SK-N-SH (cell line): ENCODE measurements at places on chromosomes 3 and 15.
A peak's percentile ranks its signal among the peaks of the same experiment; 100 is the strongest.

DNA sequence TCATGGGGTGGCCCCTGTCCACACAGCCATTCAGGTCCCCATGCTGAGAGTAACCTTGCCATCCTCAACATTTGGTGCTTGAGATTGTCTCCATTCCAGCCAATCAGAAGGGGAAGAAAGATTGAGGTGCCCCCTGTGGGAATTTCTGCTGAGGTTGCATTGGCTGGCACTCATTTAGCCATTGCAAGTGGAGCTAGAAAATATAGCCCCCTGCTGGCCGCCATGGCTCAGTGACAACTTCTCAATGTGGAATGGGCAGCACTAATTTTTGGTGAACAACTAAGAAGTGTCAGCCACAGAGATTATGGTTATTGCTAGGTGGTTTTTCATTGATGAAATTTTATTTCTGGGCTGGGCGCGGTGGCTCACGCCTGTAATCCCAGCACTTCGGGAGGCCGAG, 22.0 kb downstream of the COL6A6 start:
- DNase-seq, result peak; percentile 68

GRCh38 chr3:172098698-172099494, 59.5 kb downstream of the FNDC3B start:
- no peak for DNase-seq

DNA sequence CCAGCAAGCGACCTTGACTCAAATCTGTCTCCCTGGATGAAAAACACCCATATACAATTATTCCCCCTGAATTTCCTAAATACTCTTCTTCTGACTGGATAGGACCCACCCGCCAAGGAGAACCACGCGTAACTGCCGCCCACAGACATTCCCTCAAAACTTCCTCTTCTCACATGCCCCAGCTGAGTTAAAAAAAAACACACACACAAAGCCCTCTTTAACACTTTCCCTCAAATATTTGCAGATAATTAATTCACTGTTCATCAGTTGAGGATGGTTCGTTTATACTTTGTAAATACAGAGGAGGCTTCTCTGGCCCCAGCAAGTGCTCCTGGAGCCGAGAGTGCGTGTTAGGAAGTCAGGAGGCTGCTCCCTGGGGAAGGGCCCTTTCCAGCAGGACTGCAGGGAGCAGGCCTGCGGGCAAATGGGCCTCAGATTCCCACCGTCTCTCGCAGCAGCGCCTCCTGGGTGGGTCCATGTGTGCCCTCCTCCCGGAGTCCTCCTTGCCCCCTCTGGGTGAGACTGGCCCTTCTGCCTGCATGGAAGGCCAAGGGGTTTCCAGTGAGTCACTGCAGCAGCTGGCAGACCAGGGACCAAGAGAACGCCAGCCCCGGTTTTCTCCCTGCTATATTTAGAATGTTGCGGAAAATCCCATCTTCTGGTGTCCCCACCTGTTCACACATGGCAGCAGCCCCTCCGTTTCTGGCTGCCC, 46.8 kb downstream of the MGLL start:
- no peak for DNase-seq

GRCh38 chr3:133674290-133674919, 12.7 kb upstream of the TOPBP1 start:
- DNase-seq, result peak; percentile 61

- DNase-seq, result no peak
Measured at GRCh38 chr3:43094851-43095250, 11.0 kb downstream of the POMGNT2 start.

GRCh38 chr3:66138336-66139313, 82.2 kb upstream of the SLC25A26 start:
- peak; percentile 72 for DNase-seq

GRCh38 chr3:61734749-61735686, 173.6 kb downstream of the PTPRG start:
- no peak for DNase-seq

- DNase-seq, result peak; percentile 76
Measured at GRCh38 chr15:80776420-80777045, 2.6 kb upstream of the CEMIP start.

GRCh38 chr3:195458316-195458717, 15.5 kb upstream of the ACAP2 start:
- DNase-seq, result no peak

DNA sequence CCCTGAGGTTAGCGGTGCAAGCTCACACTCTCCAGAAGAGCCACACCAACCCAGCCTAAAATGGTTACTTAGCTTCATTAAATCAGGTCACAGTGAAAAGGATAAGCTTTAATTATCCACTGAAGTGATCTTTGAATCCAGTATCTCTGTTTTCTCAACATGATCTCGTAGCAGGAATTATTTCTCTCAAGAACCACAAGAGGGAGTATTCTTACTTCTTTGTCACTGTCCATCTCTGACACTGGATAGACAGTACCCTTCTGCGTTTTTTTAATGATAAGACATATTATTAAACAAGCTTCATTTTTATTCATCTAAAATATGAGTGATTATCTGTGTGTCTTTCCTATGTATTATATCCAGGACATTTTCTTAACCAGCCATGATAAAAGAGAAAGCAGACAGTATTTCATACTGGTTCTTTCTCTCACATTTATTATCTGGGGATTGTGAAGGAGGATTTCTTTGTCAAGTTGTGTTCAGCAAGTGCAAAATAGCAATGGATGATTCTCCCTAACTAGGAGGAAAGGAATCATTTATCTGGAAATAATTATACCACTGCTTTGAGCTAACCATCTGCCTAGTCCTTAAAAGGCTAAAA, 105.4 kb upstream of the CCDC54 start:
- peak; percentile 36 for DNase-seq

GRCh38 chr15:50234764-50235163, 30.8 kb downstream of the HDC start:
- DNase-seq, result no peak

DNA sequence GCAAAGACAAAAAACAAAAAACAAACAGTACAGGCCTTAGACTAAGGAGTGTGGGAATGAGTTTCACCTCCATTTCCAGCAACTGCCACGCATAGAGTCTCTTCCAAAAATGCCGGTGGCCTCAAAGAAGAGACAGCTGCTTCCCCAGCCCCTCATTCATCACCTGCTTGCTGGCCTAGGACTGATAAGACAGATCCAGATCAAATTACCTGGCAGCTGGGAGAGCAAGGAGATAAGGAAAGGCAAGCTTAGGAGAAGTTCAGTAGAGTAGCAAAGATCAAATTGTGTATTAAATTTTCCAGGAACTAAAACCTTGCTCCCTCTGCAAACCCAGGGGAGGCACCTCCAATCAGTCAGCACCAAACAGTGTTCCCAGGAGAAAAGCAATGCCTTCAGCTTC, 325.8 kb upstream of the CTNNB1 start:
- no peak for DNase-seq

- no peak for DNase-seq
Measured at GRCh38 chr3:144119633-144120032, 148.0 kb downstream of the DIPK2A start.

- DNase-seq, result no peak
Measured at GRCh38 chr3:22292681-22293080, 541.7 kb upstream of the ZNF385D start.

GRCh38 chr15:25903024-25903581, 40.0 kb upstream of the ATP10A start:
- DNase-seq, result no peak

DNA sequence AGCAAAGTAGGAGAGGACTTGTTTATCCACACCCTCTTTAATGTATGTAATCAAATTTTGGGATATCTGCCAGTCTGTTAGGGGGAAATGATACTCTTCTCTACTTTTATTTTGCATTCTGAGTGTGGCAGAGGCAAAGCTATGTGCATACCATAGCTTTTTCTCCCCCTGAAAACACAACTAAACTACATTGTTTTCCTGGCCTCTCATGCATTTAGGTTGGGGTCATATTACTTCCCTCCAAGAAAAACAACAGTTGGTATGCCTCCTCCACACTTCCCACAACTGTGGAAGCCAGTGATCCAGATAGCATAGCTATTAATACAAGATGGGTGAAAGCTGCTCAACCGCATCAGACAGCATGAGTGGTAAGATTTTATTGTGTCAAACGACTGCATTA, 6.9 kb downstream of the RPL15 start:
- DNase-seq, result no peak

DNA sequence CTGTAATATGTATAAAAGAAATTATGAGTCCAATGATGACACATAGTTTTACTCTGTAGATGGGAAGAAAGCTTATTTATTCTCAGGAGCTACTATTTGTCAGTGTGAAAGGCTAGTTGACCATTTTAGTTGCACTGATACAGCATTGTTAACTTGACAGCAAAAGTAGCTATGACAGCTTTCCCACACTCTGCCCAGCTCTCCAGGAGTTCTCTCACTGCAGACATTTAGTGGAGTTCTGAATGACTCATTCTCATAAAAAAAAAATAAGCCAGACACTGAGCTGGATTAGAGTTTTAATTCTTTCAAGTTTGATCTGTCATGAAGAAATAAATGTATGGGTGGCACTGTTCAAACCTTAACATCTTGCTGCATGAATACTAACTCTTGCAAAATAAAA, 77.2 kb upstream of the CFAP20DC start:
- peak; percentile 21 for DNase-seq

- DNase-seq, result no peak
Measured at GRCh38 chr3:117567382-117567781, 857.8 kb downstream of the TUSC7 start.

GRCh38 chr3:111668888-111669488, 73.8 kb upstream of the ZBED2 start:
- DNase-seq, result peak; percentile 48

DNA sequence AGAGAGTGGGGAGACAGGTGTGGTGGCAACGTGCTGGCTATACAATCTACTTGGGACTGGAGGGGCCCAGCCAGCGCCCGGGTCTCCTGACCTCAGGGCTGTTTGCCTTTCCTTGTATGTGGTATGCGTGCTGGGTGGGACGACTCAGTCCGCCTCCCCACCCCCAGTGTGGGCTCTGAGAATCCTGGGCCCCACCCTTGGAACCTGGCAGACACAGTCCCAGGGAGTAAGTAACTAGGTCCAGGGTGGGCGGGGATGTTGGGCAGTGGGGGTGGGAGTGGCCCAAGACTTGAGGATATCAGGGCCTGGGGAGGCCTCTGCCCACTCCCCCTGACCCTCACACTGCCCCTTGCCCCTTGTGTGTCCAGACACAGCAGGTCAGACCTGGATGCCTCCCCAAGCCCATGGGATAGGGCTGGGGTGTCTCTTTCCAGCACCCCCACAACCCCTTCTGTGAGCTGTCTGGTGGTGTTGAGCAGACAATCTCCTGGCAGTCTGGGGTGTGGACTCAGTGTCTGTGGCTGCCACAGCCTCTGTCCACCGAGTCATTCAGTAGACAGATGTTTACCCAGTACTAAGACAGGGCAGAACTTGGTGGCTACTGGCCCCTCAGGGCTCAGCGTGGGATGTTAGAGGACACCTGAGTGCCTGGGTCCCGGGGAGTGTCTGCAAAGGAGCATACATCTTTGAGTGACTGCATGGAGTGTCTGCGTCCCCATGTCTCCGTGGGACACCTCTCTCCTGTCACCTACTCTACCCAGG, 1.3 kb downstream of the CHST13 start:
- no peak for DNase-seq

DNA sequence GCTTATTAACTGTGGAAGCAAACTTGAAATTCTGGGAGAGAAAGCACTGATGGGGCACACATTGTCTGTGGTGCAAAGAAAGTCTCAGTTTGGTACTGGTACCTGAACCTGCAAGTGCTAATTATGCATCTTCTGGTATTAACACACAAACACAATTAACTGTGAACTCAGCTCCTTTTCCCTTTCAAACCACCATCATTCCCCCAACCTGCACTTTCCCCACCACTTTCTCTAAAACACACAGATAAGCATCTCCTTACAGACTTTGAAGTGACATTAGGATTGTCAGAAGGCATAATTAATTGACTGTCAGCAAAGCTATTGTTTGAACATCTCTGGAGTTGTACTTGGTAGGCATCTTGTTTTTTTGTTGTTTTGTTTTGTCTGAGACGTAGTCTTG, 452.2 kb upstream of the TPRG1 start:
- no peak for DNase-seq

DNA sequence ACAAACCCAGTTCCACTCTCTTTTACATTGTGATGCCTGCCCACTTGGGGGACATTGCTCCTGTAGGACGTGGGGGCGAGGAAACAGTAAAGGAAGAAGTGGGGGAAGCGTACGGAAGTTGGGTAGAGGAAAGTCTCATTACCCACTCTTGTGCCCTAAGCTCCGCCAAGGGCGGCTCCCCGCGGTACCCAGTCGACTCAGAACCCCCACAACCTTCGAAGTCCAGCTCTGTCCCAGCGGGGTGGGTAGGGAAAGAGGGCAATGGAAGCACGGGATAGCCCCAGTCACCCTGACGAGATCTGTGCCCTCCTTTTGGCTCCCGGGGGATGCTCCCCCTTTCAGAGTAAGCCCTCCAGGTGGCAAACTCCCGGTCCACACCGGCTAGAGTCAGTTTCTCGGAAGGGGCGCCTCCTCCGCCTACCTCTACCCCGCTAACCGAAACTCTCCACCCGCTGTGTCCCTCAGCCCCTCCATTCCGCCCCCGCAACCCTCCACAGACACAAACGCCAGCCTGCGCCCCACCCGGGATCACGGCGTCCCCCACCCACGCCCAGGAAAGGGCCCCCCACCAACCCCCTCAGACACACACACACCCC, 527 bp downstream of the CSNK1G1 start:
- peak; percentile 52 for DNase-seq

- DNase-seq, result no peak
Measured at GRCh38 chr3:15403495-15403894, 23.8 kb downstream of the METTL6 start.

GRCh38 chr3:4680227-4680691, 187.1 kb downstream of the ITPR1 start:
- DNase-seq, result no peak

DNA sequence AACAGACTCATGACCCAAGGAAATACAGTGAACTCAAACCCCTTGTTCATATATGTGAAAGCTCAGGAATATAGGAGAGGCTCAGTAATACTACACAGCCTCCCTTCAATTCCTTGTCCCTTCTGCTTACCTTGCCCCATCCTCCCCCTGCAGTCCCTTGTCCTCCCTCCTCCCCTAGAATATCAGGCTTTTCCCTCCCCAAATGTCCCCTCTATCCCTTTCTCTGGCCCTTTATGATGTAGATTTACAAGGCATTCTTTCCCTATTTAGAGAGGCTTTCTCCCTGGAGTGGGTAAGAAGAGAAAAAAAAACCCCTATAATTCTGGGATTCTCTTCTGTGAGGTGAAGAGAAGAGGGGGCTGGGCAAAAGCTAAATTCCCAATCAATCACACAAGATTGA, 64.9 kb upstream of the KBTBD8 start:
- no peak for DNase-seq

DNA sequence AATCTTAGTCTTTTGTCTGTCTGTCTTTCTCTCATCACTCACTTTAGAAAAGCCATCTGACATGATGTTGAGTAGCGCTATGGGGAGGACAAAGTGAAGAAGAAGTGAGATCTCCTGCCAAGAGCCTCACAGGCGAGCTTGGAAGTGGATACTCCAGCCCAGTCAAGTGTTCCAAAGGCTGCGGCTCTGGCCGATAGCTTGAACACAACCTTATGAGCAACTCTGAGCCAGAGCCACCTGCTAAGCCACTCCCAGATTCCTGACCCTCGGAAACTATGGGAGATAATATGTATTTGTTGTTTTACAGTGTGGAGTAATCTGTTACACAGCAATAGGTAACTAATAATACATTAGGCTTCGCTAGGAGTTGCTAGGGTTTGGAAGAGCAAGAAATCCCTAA, 76.2 kb downstream of the MB21D2 start:
- no peak for DNase-seq

- DNase-seq, result no peak
Measured at GRCh38 chr15:92817339-92817886, 82.7 kb upstream of the CHD2 start.
